Activated CD8-positive, alpha-beta memory T cell treated with anti-CD3 and anti-CD28 coated beads, Interleukin-2, amount 50 U/mL, for 4 hours (primary cell): ENCODE measurements at places on chromosomes 1 and 21.

- no peak for DNase-seq
Observed at GRCh38 chr1:10709646-10710045, 86.8 kb downstream of the CASZ1 start.

DNA sequence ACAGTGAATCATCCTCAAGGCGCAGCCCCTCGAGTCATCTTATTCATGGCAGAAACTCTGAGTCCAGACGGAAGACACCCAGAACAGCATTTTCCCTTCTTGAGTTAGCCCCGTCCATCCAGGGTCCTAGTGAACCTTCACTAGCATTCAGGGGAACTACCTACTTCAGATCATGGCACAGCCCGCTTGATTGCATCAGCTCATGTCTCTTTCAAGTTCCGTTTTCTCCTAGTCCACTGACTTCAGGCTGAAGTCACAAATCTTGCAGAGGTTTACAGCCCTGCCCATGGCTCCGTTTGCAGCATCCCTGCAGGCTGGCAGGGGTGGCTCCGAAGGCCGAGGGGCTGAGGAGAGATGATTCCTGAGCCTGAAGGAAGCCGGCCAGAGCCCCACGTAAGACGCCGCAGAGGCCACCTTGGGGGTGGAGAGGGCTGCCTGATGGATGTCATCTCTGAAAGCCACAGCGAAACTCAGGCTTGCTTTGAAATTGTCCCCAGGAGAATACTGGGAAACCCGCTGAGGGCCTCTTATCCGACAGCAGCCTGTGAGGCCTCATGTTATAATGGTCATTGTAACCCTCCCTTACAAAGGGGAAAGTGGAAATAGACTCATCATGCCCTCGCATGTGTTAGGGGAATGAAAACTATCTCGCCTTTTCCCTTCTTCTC is 310.2 kb upstream of the AJAP1 start:
- DNase-seq: no peak

DNA sequence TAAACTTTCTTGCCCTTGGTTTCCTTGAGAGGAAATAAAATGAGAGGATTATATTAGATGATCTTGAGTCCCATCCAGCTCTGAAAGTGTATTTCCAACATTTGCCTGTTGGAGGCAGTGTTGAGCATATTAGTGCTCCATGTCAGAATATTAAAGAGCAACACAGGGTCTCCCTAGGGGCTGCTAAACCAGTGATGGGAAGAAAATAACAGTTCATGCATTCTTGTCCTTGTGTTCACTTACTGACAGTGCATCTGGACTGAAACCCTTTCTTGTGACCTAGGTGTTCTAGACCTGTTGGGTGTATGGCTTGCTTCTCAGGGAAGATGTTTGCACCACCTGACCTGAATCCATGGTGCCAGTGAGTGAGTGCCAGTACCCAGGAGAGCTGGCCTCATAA is 124.7 kb upstream of the KIAA0040 start:
- DNase-seq: no peak

- no peak for DNase-seq
Observed at GRCh38 chr1:59638231-59638711, 176.5 kb upstream of the HOOK1 start.

DNA sequence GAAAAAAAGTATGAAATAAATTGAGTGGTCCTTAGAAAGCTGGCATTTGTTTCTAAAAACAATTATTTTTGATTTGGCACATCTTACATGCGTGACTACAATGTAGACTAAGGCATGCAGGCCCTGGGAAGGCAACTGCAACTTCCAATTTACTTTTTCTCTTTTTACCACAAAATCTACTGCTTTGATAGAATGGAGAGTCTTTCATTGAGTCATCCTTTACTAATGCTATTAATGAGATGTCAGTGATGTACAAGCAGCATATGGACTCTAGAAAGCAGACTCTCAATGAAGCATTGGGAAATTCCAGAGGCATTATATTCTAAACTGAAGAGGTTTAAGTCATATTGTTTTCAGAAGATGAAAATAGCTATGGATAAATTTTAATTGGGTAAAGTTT is 29.6 kb upstream of the PRRX1 start:
- DNase-seq: no peak

DNA sequence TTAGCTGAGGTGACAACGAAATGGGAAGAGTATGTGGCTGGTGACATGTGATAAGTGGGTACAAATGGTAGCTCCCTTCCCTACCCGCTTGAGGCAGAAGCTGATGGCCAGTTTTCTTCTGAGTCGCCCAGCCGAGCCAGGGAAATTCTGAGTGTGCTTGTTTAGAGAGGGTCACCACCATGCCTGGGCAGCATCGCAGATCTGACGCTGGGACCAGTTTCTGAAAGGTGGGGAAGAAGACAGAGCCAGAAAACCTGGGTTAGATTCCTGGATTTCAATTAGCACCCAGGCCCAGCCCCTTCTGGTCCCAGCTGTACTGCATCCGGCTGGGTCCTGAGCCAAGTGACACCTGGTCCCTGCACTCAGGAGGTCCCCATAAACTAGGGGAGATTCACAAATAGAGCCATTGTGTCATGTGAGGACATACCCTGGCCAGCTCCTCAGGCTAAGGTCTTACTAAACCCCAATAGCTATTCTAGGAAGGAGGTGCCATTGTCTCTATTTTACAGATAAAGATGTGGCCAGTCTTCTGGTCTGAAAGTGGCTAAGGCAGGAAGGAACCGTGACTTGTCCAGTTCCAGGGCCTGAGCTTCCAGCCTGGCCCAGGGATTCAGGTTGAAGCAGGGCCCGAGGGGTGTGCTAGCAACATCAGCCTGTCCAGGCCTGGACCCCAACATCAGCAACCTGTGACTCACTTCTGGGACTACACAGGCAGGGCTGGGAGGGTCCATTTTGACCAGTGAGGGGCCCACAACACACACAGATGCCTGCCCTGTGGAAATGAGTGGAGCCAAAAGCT is 1.7 kb upstream of the TMEM61 start:
- DNase-seq: no peak

DNA sequence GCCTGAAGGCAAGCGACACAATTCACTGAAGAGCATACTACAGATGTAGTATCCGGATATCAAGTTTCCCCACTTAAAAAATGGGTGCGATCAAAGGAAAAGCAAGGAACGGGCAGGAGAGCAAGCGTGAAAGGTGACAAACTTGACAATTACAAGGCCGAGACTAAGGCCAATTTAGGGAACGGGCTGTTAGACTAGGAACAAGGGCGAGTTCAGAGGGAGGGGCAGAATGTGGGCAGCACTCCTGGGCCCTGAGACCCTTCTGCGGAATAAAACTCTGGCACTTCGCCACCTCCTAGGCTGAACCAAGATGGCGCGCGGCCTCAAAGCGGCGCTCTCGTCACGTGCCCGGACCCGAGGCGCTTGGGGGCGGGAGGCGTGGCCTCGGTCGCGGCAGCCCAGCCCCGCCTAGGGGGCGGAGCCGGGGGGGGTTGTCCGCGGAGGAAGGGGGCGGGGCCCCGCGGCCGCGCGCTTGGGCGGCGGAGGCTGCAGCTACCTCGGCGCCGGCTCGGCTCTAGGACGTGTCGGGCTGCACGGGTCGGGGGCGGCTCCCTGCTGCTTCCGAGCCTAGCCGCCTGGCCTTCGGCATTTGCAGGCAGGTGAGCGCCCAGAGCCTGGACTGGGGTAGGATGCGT is at the start of gene PPFIA4:
TSS of gene PPFIA4 (plus strand) at position 461 of the 635 bp plus-strand sequence. CDS start 12,518 bp downstream, outside the sequence.
- DNase-seq: peak; percentile 84

- DNase-seq: no peak
Observed at GRCh38 chr1:24257373-24257772, 61.8 kb upstream of the GRHL3 start.

DNA sequence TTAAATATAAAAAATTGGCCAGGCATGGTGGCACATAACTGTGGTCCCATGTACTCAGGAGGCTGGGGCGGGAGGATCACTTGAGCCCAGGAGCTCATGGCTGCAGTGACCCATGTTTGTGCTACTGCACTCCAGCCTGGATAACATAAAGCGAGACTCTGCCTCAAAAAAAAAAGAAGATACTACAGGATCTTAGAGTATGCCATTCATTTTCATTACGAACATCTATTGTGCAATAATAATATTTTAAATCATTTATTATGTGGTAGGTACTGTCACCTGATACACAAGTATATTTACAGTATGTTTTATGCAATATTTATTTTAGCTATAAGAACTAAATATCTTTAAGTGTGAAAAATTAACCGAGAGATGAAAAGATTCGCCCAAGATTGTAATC is 9.3 kb upstream of the GIPC2 start:
- no peak for DNase-seq

- no peak for DNase-seq
Observed at GRCh38 chr1:21596628-21597027, 72.5 kb downstream of the RAP1GAP start.

GRCh38 chr1:31804098-31804497 is 11.7 kb downstream of the SPOCD1 start:
- DNase-seq: no peak

DNA sequence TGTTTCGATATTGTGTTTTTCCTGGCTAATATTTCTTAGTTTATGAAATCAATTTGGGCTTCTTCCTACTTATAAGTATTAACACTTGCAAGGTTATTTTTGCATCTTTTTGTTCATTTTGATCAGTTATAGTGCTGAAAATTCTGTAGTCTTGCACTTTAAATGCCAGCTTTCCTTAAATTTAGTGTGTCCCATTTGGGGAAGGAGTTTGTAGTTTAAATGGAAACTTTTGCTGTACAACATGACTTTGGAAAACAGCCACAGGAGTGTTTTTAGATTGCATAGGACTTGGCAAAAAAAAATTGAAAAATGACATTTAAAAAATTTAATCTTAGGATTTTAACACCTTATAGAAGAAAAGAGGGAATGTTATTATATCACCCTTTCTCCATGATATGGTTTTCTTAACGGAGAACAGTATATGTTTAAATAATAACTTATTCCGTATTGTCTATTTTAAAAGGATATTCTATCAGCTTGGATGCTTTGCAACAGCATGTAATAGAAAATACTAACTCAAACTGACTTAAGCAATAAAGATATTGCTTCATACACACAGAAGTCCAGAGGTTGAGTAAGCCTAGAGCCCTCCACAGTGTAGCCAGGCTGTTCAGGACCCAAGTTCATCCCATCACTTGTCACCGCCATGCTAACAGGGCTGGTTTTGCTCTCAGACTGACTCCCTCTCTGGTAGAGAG is 53.8 kb downstream of the LYPLAL1 start:
- no peak for DNase-seq

DNA sequence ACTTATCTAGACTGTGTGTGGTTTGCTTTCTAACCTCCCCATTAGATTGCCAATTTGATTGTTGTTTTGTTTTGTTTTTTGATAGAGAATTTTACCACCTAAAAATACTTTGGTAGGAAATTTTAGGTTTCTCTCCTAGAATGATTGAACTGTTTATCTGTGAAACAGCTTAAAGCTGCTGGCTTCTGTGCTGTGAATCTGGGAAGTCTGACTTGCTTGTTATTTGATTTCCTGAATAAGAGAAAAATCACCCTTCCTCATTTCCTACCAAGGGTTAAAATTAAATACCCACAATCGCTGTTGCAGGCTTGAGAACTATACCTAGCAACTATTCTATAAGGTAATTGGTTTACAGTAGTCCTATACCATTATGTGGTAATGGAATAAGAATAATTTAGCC is 198.9 kb upstream of the CACYBP start:
- DNase-seq: no peak

- no peak for DNase-seq
Observed at GRCh38 chr1:45854724-45855123, 51.3 kb downstream of the MAST2 start.

DNA sequence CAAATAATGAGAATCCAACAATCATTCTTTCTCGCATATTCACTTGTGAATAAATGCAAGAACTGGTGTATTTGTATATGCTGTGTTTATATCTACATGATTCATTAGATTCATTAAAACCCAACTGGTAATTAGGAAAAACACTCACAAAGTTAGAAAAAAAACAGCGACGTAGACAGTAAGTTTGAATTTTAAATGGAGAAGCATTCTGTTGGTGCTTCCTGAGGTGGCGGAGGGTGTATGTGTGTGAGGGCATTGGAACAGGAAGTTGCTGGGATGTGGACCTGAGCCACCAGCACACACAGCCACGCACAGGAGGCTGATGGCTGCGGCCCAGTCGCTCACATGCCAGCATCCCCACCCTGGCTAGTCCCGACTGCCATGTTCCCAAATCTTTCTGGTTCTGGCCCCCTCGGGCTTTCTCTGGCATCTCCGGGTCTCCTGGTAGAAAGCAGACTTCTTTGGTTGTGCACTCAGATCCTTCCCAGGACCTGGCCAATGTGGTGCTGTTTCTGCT is 121.6 kb upstream of the IRF2BP2 start:
- no peak for DNase-seq

- no peak for DNase-seq
Observed at GRCh38 chr1:164735315-164736052, 176.5 kb downstream of the PBX1 start.

DNA sequence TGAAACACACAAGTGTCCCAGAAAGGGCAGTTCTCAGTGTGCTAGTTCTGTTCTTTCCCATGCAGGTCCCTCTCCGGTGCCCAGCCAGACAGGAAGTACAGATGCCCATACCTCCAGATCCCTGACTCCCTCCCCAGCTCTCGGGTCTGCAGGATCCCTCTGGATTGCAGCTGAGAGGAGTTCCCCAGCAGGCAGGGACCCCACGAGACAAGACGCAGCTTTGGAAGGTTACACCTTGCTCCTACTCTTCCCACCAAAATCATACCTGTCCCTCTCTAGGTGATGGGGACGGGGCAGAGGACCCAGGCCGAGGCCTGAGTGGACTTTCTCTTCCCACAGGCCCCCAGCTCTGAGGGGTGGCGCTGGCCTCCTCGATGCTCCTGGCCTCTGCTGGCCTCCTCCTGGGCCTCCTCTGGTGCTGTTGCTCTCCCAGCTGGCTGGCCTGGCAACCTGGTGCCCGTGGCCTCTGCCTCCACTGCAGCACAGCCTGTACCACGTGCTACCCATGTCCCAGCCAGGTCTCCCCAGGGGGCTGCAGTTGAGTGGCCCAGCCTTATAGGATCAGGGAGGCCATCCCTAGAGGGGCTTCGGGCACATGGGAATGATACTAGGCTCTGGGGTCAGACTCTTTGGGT is 9.4 kb downstream of the LDLRAD2 start:
- no peak for DNase-seq

DNA sequence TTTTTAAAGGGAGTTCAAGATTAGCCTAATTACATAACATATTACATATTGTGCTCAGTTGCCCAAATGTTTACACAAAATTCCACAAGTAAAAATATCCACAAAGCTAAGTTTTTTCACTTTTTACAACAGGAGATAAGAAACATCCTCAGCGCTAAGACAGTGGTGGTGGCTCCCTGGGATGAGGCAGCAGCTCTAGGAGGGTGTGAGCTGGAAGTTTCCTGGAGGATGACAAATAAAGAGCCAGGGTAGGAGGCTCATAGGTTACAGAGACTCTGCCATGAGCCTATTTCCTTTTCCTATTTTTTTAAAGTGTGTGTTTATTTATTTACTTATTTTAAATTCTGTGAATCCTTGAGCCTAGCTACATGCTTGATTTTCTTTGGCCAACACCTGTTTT is 91.7 kb downstream of the COL24A1 start:
- DNase-seq: no peak

- no peak for DNase-seq
Observed at GRCh38 chr1:245762396-245762910, 607.7 kb downstream of the KIF26B start.

GRCh38 chr1:156862584-156862983 is 1.9 kb downstream of the NTRK1 start:
- no peak for DNase-seq

GRCh38 chr1:55612988-55613387 is 397.8 kb upstream of the USP24 start:
- no peak for DNase-seq

- no peak for DNase-seq
Observed at GRCh38 chr1:47727051-47727696, 270.0 kb downstream of the TRABD2B start.

- no peak for DNase-seq
Observed at GRCh38 chr1:214662223-214662785, 59.3 kb downstream of the CENPF start.

- DNase-seq: no peak
Observed at GRCh38 chr21:35504277-35504676, 455.2 kb upstream of the RUNX1 start.
